Activated T-helper 1 cell treated with anti-CD3 and anti-CD28 coated beads, Interleukin-12 subunit alpha, Interleukin-12 subunit beta, Interleukin-2, Interleukin-4 antibody, amounts not matched to agents 30 ng/mL and 10 ng/mL and 1 ng/mL, durations not matched to agents 14 hours and 24 hours and 36 hours (primary cell): ENCODE measurements at places on chromosomes 7 and 10.
A peak's percentile ranks its signal among the peaks of the same experiment; 100 is the strongest.

- no peak for DNase-seq
Observed at GRCh38 chr10:25492040-25492439, 317.2 kb downstream of the GPR158 start.

DNA sequence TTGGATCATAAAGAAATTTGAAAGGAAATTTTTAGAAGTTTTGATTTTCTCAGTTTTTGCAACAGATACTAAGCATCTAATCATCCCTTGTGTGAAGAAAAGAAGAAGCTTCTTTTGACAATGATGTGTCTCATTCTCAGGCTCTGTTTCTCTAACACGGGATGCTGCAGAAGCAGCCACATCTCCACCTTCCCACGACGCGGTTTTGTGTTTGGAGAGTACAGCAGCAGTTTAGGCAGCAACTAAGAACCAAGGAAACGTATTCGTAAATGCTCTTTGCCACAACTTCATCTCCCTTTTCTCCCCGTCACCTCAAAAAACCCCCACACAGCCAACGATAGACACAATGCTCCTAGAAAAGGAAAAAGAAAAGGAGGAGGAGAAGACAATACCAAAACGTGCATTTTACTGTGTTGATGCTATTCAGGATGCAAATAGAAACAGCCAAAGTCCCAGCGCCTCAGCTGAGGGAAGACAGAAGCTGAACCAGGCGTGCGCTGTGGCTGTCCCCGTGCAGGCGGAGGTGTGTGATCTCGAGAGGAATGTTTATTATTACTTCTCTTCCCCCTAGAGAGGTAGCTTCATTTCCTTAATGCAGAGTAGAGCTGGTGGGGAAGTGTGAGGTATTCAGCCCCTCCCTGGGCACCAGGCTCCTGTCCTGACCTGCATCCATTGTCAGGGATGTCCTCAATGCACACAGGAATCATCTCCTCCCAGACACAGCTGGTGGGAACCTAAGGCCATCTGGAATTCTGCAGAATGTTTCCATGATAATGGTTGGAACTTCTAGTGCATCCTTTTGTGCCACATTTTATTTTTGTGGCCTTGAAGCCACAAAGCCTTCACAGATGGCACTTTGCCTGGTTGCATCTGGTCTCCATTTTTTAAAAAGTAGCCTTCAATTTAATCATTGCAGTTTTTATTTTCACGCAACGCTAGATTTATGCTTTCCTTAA, 174.6 kb upstream of the KLF6 start:
- no peak for DNase-seq

- no peak for DNase-seq
Observed at GRCh38 chr7:47303695-47304453, 278.0 kb downstream of the TNS3 start.

- DNase-seq = no peak
Observed at GRCh38 chr7:85600395-85600794, 413.5 kb upstream of the SEMA3D start.

DNA sequence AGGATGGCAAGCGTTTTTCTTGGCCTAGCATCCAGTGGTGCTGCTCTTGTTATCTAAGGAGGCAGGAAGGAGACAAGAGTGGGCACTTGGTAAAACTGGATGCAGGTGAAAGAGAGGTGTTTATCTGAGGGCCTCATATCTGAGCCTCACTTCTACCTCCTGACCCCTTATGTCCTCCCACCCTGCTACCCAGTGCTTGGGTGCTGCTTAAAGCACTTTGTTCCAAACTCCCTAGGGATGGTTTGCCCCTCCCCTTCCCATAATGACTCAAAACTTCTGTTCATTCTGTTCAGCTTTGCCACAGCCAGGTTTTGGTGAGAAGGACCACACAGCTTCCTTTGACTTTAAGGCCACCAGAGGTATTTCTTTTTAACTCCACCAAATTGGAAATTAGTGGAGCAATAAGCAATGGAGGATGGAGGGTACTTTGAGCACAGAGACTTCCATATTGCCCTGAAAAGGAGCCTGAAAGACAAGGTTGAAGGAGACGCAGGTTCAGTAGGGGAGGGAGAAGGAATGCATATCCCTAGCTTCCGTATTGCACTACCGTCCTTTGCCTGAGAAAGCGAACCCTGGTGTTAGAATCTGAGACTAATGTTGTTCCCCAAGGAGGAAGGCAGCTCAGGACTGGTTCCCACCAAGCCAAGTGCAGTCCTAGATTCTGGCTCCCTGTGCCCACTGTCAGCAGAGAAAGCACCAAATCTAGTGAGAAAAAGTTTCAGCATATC, 30.1 kb downstream of the ENTPD1 start:
- DNase-seq = no peak

DNA sequence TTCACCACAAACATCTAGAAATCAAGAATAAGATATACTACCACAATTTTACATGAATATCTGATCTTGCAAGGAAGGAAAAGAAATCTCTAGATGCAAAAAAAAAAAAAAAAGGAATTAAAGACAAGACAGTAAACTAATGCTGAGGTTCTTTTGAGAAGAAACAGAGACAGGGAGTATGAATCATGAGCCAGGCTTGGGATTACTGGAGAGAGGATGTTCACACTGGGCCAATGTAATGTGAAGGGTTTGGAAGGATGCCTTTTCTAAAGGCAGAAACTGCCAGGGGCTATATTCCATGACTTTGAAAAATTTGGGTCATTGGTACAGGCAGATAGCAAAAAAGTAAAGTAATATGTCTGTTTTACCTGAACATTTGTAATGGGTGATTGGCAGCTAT, 573.0 kb upstream of the IGFBP3 start:
- DNase-seq = no peak

DNA sequence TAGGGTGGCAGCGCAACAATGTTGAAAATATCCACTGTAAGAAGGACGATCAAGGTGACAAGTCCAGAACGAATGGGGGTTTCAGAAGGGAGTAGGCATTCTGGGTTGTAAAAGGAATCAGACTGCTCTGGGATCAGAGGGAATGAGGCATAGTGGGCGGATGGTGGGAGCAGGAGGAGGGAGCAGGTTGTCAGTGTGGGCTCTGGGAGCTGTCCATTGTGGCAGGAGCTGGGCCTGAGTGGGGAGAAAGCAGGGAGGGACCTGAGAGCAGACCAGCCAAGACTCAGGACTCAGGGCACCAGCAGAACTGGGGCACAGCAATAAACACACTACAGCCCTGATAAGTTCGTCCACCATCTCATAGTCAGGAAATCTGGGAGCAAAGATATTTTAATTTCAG, 292.6 kb upstream of the MKI67 start:
- no peak for DNase-seq

DNA sequence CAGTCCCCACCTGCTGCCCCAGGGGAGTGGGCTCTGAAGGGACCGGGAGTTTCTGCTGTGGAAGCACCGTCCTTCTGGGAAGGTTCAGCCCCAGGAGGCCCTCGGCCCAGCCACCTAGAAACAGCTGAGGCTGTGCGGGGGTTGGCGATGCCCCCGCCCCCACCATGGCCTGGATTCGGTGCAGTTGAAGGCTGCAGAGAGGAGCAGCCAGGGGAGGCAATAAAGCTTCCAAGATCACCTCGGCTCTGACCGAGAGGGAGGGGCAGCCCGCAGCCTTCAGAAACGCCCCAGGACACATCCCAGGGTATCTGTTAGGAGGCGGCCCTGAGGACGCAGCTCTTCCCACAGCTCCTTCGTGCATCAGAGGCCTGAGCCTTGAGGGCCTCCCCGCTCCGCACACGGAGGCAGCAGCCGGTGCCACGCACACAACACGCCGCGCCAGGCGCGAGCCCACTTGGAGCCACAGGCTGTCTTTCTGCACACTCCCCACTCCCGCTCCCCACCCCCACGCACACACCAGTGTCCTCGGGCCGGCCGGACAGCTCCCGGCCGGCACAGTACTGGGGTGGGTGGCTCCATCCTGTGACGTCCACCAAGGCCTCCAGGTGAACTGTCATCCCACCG, 1.6 kb downstream of the KNDC1 start:
- no peak for DNase-seq

- DNase-seq = peak; percentile 53
Observed at GRCh38 chr10:75187961-75188426, 22.6 kb upstream of the VDAC2 start.
